ENCODE measurements at places on chromosomes 5 and 9.
A peak's percentile ranks its signal among the peaks of the same experiment; 100 is the strongest.

GRCh38 chr5:91820874-91821273 is 437.8 kb upstream of the ARRDC3 start:
- no peak for DNase-seq

- DNase-seq = no peak
Measured at GRCh38 chr5:76401801-76402250, 1.3 kb upstream of the IQGAP2 start.

GRCh38 chr9:97396256-97396655 is 15.6 kb upstream of the TDRD7 start:
- no peak for DNase-seq

DNA sequence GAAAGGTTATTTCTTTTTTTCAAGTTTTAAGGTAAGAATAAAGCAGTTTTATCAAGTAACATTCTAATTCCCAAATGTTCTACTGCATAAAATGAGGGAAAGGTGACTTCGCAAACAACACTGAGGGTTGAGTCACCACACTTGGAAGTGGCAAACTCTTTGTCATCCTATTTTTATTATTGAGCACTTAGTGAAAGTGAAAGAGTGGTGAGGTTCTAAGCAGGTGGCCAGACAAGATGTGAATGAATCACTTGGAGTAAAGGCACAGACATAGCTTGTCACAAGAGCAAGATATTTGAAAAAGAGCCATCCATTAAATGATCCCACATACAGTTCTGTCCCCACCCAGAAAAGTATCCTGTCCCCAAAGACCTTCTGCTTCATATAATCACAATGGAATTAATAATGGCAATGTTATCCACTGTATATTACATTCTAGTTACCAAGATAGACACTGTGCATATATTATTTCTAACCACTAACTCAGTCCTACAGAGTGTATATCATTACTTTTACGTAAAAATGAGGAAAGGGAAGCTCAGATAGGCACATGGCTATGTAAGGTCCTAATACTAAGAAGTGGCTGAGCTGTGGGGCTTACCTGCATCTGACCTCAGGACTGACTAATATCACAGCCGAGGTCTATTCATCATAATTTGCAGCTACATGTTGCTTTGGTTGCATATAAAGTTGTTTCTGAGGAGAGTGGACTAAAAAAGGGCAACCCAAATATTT is 730.4 kb upstream of the MEF2C start:
- no peak for DNase-seq

DNA sequence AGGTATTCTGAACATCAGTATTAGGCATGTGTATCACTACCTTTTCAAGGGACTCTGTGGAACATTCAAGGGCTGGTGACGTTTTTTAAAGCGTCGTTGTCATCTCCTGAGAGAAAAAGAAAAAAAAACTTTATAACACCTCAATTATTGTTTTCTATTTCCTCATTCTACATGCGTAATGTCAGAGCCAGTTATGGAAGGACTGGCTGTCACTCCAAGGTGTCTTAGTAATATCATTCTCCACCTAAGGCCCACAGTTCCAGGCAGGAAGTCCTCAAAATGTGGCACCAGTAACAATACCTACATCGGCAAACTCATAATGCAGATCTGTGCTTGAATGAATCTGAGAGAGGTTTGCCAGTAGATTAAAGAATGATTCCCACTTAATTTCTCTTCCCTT is 210.2 kb downstream of the SAXO1 start:
- no peak for DNase-seq

- DNase-seq = peak; percentile 7
Measured at GRCh38 chr9:87249029-87249428, 248.6 kb upstream of the DAPK1 start.

GRCh38 chr5:172919525-172920446 is 39.4 kb upstream of the RPL26L1 start:
- no peak for DNase-seq

DNA sequence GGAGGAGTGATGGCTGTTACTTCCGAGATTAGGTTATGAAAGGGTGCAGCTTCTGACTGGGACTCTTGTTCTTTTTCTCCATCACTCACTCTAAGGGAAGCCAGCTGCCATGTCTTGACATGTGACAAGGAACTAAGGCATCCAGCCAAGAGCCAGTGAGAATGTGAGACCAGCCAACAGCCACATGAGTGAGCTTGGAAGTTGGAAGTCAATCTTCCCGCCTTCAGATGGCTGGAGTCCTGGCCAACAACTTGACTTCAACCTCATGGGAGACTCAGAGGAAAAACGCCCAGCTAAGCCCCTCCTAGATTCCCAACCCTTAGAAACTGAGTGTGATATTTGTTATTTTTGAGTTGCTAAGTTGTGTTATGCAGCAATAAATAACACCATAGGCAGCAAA is 201.1 kb downstream of the SNX18 start:
- DNase-seq = no peak

- DNase-seq = no peak
Measured at GRCh38 chr5:20029266-20029665, 41.3 kb upstream of the CDH18 start.

GRCh38 chr9:27210588-27210987 is 86.4 kb downstream of the EQTN start:
- no peak for DNase-seq

GRCh38 chr5:172573986-172574870 is 66.8 kb upstream of the NEURL1B start:
- DNase-seq = no peak

DNA sequence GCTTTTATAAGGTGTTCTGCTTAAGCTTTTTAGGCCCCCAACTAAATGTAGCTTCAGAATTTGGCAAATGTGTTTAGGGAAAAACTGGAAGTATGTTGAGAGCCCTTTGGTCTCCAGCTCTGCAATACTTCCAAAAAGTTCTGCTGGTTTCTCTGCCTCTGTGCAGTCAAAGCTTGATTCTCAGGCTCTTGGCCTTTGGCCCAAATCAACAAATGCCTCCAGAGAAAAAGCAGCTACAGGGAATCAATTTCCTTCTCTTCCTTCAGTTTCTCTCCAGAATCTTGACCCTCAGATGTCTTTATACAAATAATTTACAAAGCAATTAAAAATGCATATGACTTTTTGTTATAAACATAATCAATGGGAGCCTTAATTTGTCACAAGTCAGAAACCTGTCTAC is 235.7 kb downstream of the COMMD10 start:
- no peak for DNase-seq

GRCh38 chr5:176427971-176428370 is 11.6 kb upstream of the CLTB start:
- DNase-seq = no peak

GRCh38 chr9:104968025-104968982 is 40.3 kb upstream of the ABCA1 start:
- DNase-seq = peak; percentile 77

GRCh38 chr5:76576450-76576849 is 46.8 kb downstream of the F2RL2 start:
- DNase-seq = no peak
